ENCODE measurements at places on chromosomes 7 and 10. TPM values are rescaled to one million over a fixed set of nuclear protein-coding genes. Genes with fewer than 3 reads are reported as not detected.

Gene SPDYE9
- total RNA-seq, result not detected

Gene FOXP2
- 1.9 TPM for total RNA-seq

Gene SPDYE16
- total RNA-seq, result not detected

Gene HOXA3
- 4.2 TPM for total RNA-seq

Gene BUD23
- total RNA-seq, result 34.0 TPM

Gene FAM20C
- 34.9 TPM for total RNA-seq

GRCh38 chr10:93715345-93715744 lies 13.0 kb upstream of the FRA10AC1 start:
- no peak for DNase-seq

DNA sequence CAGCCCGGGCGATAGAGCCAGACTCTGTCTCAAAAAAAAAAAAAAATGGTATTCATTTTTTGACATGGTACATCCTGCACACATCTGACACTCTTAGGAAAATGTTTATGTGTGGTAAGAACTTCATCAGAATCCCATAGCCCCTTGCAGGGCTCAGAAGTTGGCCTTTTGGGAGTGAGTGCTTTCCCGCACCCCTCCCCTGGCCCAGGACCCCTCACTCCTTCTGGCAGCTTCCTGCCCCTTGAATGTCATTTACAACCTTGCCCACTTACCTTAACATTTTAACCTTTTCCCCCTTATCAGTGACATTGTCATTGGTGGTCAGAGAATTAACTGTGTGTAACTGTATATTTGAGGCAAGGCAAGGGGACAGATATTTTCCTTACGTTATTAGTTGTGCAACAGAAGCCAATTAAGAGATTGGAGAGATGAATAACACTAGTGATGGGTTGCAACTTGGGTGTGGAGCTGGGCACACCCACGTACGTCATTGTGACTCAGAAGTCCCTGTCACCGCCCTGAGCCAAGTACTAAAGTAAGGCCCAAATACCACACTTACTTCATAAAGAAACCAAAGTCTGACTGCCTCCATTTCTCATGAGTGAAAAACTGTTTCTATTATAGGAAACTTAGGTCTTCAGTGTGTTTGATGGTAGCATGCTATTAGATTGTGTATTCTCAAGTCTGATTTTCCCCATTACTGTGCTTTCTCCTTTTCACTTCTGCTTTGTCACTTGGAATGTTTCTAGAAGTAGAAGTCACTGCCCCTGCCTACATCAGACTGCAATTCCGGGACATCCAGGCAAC lies 31.6 kb downstream of the OGDH start:
- DNase-seq, result peak; percentile 58

DNA sequence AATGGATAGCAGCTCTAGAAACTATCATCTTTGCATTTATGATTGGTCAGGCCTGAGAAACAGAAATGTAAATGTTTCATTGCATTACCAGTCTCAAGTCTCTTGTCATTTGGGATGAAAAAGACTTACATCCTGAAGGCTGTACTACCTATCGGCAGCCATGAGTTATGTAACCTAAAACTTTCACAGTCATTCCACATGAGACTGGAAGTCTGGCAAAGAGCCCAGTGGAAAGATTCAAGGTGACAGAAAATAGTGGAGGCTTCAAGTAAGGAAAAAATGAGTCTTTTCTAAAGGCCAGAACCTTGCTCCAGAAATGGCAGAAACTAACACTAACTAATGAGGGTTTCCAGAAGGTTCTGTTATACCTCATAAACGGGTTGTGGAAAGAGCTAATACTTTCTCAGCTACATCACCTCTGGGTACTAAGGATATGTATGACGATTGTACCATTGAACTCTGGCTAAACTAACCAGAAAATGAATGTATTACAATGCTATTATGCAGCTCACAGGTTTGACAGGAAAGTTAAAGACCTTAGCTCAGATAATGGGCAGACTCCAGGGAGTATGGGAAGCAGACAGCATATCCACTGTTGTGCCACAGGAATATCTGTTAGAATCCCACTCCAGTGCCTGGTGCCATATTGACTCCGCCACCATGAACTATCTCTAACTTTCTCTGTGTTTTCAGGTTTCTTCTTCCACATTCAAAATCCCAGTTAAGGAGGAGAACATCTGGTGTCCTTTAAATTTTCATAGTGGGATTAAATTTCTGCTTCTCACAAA lies 41.7 kb upstream of the DYNC1I1 start:
- peak; percentile 7 for DNase-seq
